GM12864 (cell line): ENCODE measurements at places on chromosomes 3 and 15.
A peak's percentile ranks its signal among the peaks of the same experiment; 100 is the strongest.

GRCh38 chr3:157540656-157541055 lies 37.4 kb upstream of the VEPH1 start:
- DNase-seq = no peak

GRCh38 chr15:67413770-67414390 lies 107.1 kb upstream of the C15orf61 start:
- DNase-seq = no peak

GRCh38 chr3:71524672-71525071 lies 58.9 kb downstream of the FOXP1 start:
- DNase-seq = no peak

- DNase-seq = no peak
These were observed 612.9 kb upstream of the TBL1XR1 start for GRCh38 chr3:177810162-177810623.

DNA sequence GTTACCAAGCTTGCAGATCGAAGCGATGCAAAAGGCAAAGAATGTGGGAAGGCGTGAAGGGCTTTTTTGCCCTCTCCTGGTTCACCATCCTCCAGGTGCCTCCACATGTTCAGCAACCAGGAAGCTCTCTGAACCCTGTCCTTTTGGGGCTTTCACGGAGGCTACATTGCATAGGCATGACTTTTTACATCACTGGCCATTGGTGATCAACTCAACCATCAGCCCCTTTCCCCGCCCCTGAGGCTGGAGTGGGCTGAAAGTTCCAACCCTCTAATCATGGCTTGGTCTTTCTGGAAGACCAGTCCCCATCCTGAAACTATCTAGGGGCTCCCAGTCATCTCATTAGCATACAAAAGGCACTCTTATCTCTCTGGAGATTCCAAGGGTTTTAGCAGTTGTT lies 52.6 kb downstream of the UACA start:
- DNase-seq = no peak

GRCh38 chr3:85081191-85081906 lies 122.6 kb downstream of the CADM2 start:
- DNase-seq = no peak

DNA sequence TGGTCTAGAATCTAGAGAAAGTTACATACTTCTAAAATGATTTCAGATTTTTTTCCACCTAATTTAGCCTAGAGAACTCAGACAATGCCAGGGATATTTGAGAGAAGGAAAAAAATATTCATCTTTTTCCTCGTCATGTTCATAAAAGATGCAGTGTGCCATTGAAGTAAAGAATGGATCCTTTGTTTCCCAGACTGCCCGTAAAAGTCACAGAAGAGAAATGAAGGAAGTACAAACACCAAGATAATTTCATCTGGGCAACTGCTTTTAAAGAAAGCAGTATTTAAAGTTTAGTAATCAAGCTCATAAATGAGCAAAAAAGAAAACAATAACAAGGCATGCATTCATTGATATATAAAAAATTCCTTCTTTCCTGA lies 47.2 kb downstream of the TTC23 start:
- DNase-seq = no peak

DNA sequence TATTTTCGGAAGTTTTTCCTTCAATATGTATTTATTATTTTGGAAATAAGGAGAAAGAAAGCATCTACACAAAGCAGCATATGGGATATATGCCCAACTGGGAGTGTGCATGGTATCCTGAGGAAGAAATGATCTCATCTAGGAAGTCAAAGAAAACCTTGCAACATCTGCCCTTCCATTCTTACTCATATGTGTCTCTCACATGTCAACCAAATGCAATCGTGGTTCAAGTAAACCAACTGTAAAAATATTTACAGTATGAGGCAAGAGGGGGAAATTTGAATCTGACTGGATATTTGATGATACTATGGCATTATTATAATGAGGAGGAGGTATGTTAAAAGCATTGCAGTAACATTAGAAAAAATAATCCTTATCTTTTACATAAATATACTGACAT lies 3.2 kb upstream of the SCG3 start:
- DNase-seq = no peak

GRCh38 chr15:97301166-97301565 lies 659.3 kb upstream of the ARRDC4 start:
- DNase-seq = no peak

DNA sequence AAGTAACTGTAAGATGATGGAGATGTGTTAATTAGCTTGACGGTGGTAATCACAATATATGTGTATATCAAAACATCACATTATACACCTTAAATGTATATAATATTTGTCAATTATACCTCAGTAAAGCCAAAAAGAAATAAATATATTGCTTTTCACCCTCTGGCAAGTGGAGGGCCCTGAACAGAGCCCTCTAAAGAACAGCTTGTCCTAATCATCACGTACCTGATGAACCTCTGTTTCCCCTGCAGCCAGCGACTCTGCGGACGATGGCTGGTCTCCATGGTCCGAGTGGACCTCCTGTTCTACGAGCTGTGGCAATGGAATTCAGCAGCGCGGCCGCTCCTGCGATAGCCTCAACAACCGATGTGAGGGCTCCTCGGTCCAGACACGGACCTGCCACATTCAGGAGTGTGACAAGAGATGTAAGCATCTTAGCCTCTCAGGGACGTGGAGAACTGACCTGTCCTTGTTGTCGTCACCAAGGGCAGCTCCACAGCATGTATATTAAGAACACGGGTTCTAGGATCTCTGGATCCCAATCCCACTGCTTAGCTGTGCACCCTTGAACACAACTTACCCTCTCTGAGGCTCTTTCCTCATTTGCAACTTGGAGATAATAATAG lies 6.3 kb downstream of the THBS1 start:
- DNase-seq = no peak

GRCh38 chr3:197737749-197738462 lies 1.2 kb upstream of the RUBCN start:
- no peak for DNase-seq

DNA sequence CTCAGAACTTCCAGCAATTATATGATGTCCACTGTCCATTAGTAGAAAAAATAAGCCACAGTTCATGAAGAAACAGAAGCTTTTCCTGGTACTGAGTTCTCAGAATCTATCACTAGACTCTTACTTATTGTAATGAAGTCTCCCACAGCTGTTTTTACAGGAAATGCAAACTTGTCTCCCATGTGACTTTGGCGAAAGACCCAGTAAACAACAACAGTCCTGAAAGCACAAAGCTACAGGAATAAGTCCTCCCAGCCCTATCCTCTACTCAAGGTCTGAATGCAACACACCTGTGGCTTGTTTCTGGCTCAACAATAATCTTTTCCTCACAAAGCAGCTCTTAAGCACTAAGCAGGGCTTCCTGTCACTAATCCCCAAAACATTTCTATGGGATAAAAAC lies 55.9 kb downstream of the EOMES start:
- no peak for DNase-seq

DNA sequence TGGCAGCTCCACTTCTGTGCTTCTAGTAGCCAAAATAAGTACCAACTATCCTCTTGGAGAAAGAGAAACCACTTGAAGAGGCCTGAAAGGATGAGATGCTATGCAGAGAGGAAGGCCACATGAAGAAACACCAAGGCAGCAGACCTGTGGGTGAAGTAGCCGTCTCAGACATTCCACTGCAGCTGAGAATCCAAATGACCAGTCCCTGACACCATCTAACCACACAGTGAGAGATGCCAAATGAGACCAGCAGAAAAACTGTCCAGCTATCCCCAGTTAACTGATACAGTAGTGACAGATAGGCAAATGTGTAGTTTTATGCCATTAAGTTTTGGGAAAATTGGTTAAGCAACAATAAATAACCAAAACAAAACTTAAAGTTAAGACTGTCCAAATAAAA lies 47.9 kb upstream of the ZSCAN2 start:
- no peak for DNase-seq

DNA sequence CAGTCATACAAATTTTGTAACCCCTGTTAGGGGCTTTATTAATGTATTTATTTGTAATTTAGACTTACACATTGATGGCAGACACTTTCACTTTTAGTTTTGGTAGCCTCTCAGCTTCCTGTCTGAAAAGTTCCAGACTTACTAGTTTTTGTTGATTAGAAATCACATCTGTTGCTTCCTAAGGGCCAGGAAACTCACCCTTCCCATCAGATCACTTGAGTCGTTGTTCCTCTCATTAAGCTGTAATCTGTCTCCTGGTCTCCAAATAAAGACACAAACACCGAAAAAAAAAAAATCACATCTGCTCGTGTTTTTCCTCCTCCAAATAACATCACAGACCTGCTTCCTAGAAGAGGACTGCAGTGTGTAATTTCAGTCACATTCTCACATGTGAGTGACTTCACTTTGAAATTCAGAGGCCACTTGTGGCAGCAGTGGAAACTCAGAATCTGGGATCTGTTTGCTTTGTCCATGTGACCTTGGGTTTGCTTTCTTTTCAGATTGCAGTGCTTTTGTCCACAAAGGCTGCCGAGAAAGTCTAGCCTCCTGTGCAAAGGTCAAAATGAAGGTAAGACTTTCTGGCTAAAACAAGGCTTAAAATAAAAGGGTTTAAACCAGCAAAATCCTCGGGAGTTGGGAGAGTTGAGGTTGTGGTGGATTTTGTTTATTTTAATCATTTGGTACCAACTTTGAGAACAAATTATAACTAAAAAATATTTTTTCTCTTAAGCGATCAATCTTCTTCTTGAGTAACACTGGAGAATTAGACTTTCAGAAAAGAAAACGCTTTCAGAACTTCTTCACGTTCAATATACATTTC lies 87.0 kb downstream of the KLHL25 start:
- DNase-seq = no peak

GRCh38 chr3:112253301-112253971 lies 40.6 kb downstream of the SLC9C1 start:
- peak; percentile 61 for DNase-seq

- DNase-seq = no peak
These were observed 53.8 kb downstream of the WDR76 start for GRCh38 chr15:43880406-43881194.

DNA sequence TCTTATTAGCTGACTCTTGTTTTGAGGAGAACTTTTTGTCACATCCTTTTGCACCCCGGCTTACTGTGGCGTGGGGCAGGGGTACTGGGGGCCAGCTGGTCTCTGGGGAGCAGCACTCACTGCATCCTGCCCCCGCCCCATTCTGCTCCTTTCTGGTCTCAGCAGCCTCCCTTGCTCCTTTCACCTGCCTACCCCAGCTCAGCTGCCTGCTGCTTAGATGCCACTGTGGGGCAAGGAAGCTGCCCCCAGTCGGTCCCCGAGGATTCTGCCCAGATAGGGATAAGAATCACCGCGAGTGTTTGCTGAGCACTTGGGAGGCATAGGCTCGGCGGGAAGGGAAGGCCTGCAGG lies 32.0 kb downstream of the APBA2 start:
- no peak for DNase-seq

- DNase-seq = no peak
These were observed 257.6 kb upstream of the ZPLD1 start for GRCh38 chr3:102177075-102177755.

DNA sequence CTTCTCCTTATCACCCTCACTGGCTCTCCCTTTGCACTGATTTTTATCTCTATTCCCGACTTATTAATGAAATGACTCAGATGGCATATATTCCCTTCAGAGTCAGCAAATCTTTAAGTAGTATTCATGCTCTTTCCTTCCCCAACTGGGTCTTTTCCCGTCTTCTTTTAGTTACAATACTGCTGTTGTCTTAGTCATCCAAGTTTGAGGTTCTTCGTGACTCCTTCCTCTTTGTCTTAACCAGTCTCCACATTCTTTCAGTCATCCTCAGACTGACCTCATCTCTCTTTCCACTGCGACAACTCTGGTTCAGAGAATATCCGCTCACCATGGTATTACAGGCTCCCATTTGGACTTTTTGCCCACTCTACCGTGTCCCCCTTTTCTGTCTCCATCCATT lies 12.4 kb downstream of the WDR5B start:
- DNase-seq = no peak

DNA sequence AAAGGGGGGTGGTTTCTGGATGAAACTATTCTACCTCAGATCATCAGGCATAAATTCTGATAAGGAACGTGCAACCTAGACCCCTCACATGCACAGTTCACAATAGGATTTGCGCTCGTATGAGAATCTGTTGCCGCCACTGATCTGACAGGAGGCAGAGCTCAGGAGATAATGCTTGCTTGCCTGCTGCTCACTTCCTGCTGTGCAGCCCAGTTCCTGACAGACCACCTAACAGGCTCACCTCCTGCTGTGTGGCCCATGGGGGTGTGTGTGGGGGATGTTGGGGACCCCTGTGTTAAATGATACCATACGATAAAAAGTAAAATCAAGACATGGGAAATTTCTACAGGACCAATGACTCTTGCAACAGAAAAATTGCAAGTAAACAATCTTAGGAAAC lies 24.0 kb downstream of the CP start:
- DNase-seq = no peak

DNA sequence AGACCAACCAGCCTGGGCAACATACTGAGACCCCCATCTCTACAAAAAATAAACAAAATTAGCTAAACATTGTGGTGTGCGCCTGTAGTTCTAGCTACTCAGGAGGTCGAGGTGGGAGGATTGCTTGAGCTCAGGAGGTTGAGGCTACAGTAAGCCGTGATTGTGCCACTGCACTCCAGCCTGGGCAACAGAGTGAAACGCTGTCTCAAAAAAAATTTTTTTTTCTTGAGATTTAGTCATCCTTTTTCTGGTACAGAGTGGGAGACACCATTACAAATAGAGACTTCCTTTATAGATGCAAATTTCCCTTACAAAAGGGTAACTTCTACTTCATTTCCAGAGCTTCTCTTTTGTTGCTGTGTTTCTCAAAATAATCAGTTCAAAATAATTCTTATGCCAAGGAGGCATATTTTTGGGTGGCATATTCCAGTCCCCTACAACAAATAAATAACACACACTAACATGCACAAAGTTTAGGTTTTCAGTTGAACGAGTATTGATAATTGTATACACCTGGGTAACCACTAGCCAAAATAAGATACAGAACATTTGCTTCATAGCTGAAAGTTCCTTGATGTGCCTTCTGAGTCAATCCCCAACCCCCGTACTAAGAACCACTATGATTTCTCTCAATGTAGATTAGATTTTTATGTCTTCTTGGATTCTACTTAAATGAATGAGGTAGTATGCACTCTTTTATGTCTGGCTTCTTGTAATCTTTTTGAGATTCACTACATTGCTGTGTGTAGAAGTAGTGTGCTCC lies 248.9 kb upstream of the PROK2 start:
- DNase-seq = no peak

DNA sequence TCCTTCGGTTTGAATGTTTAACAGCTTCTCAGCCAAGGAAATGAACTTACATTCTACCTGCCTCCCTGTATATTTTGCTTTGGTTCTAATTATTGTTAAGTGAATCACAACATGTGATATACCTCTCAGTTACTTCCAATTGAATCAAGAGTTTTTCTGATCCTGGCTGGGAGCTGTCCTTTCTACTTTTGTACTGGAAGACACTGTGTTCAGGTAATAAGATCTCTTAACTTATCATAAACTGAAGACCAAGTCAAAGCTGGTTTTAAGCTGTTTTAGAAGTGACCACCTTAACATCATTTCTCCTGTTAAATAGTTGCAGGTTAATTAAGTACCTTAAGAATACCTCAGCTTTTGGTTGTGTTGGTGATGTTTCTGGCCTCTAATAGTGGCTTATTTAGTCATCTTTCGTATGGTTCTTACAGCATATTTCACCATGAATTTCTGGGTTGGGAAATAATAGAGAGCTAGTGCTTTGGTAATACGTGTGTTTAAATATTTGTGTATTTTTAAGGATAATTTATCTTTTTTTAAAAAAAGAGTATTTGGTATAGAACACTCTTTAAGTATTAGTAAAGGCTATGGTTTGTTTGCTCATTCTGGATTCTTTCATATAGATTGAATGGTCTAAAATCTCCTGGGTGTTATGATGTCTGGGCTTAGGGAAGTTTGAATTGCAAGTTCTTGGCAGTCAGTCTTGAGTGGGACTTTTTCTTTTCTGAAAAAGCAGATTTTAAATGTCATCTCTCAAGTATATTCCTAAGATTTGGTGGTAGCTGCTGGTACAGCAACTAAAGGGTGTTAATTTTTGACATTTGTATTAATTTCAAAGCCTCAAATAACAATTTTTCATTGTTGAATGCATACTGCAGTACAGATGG lies 1.6 kb downstream of the RAB8B start:
- DNase-seq = no peak
